ENCODE measurements at places on chromosomes 4 and X. TPM values are rescaled to one million over a fixed set of nuclear protein-coding genes. Genes with fewer than 3 reads are reported as not detected.

The GABRG1 gene
- total RNA-seq = not detected

The PCDH19 gene
- total RNA-seq = 0.04 TPM

The BTC gene
- total RNA-seq = 1.3 TPM

The SUPT20HL2 gene
- not detected for total RNA-seq

The PAGE2B gene
- not detected for total RNA-seq

The PRPS1 gene
- 103 TPM for total RNA-seq

The ARHGEF6 gene
- total RNA-seq = 0.25 TPM

The NUDT6 gene
- total RNA-seq = 6.7 TPM

The STK32B gene
- total RNA-seq = 18.0 TPM

The DACH2 gene
- not detected for total RNA-seq

The EOLA1 gene
- 23.3 TPM for total RNA-seq

The PDZD4 gene
- total RNA-seq = 3.6 TPM

The CTAG2 gene
- total RNA-seq = not detected

The CPLX1 gene
- 1.2 TPM for total RNA-seq

The RHOXF1 gene
- not detected for total RNA-seq

The USP26 gene
- not detected for total RNA-seq

The MSL3 gene
- total RNA-seq = 20.2 TPM

The SPANXB1 gene
- total RNA-seq = 2.5 TPM

The TCEAL9 gene
- 103 TPM for total RNA-seq

The CPE gene
- 1.1 TPM for total RNA-seq

The NLRP2B gene
- not detected for total RNA-seq

The STBD1 gene
- total RNA-seq = 9.7 TPM

The MAGEA1 gene
- 0.23 TPM for total RNA-seq

The ARSJ gene
- total RNA-seq = 5.0 TPM

The ARR3 gene
- total RNA-seq = not detected

The CYP2U1 gene
- 1.6 TPM for total RNA-seq

The ADRA2C gene
- 5.9 TPM for total RNA-seq

The CT55 gene
- total RNA-seq = not detected

The HTRA3 gene
- 20.3 TPM for total RNA-seq

The F11 gene
- not detected for total RNA-seq

The RAB28 gene
- 9.0 TPM for total RNA-seq

The SMIM9 gene
- total RNA-seq = not detected

The PPBP gene
- total RNA-seq = not detected

The LAMTOR3 gene
- 29.4 TPM for total RNA-seq

The NDP gene
- total RNA-seq = not detected

The NAP1L3 gene
- 0.25 TPM for total RNA-seq

The SERTM2 gene
- not detected for total RNA-seq

The DCAF8L2 gene
- not detected for total RNA-seq

The EMCN gene
- total RNA-seq = not detected

The G3BP2 gene
- 90.9 TPM for total RNA-seq

The MFAP3L gene
- 5.7 TPM for total RNA-seq

The GNRHR gene
- total RNA-seq = not detected

The MAGEA12 gene
- total RNA-seq = 0.12 TPM

The MAGEA9B gene
- not detected for total RNA-seq

The PDCL2 gene
- not detected for total RNA-seq

The RAB9B gene
- total RNA-seq = not detected

The SAT1 gene
- 528 TPM for total RNA-seq

The CXCL9 gene
- total RNA-seq = not detected

Data from A549 treated with ZK216348 at 1 μM for 4 hours (cell line).